ENCODE measurements at places on chromosomes 3 and 15.

- peak; percentile 94 for DNase-seq
These were observed at the start of gene DNAJB11 for GRCh38 chr3:186570096-186570940. Gene DNAJB11, plus strand, starts transcription at chr3:186570720. Its CDS starts 178 bp downstream, at chr3:186570898.

GRCh38 chr3:117665296-117665695 is 955.7 kb downstream of the TUSC7 start:
- DNase-seq, result no peak

GRCh38 chr15:78641102-78641748 is at the start of gene CHRNB4:
Gene CHRNB4, minus strand, starts transcription at chr15:78641210. Its CDS starts 77 bp downstream, at chr15:78641133.
- no peak for DNase-seq

- no peak for DNase-seq
These were observed 556 bp downstream of the USP19 start for GRCh38 chr3:49120096-49120437.

DNA sequence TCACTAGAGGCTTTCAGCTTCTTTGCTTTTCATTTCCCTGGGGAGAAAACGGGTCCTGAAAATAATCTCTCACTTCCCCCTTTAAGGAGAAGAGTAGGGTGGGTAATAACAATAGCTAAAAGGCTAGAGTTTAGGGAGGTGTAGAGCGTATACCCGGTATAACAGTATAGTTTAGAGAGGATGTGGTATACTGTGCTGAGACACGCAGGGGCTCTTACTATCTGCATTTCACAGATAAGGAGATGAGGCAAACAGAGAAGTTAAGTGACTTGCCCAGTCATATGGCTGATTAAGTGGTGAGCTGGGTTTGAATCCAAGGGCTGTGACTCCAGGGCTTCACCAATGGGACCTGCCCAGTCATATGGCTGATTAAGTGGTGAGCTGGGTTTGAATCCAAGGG is 15.0 kb upstream of the KCNMB3 start:
- DNase-seq, result no peak

DNA sequence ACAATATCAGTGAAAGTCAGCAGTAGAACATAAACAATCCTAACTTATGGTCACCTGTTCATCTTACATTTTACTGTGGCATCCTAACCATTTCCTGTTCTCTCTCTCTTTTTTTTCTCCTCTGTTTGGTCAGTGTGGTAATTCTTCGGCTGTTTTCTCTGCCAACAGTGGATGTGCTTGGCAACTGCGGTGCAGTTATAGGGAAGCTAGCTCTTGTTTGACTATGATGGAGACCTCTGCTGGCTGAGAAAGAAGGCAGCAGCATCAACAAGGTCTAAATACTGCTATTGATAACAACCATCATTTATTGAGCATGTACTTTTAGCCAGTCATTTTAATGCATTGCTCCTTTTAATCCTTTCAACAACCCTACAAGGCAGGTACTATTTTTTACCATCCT is 723 bp upstream of the DRD3 start:
- no peak for DNase-seq

DNA sequence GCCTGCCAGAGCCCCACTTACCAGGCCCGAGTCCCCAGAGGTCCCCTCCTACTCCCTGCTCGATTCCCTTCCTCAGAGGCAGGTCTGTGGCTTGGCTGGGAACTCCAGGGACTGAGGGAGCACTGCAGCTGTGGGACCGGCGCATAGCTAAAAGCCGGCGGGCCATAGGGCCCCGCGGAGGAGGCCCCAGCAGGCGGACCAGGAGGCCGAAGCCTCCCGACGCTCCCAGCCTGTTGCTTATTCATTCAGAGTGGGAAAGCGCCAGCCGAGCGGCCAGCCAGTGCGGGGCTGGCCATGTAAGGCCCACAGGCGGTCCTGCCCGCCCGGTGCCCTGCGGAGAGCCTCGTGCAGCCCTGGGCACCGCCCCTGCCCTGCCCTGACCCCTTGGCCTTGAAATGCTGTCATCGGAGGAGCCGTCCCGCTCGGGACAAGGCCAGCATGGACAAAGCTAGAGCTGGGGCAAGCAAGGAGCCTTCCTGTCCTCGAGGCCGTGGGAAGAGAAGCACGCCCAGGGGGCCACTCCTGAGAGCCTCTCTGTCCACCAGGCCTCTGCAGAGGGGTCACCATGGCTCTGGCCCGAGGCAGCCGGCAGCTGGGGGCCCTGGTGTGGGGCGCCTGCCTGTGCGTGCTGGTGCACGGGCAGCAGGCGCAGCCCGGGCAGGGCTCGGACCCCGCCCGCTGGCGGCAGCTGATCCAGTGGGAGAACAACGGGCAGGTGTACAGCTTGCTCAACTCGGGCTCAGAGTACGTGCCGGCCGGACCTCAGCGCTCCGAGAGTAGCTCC is at the start of gene LOXL1:
Gene LOXL1, plus strand, starts transcription at position 244 of the 784 bp plus-strand sequence. Its CDS starts 322 bp downstream, at position 566.
- no peak for DNase-seq

- no peak for DNase-seq
These were observed 14.3 kb upstream of the SHQ1 start for GRCh38 chr3:72862314-72863090.

DNA sequence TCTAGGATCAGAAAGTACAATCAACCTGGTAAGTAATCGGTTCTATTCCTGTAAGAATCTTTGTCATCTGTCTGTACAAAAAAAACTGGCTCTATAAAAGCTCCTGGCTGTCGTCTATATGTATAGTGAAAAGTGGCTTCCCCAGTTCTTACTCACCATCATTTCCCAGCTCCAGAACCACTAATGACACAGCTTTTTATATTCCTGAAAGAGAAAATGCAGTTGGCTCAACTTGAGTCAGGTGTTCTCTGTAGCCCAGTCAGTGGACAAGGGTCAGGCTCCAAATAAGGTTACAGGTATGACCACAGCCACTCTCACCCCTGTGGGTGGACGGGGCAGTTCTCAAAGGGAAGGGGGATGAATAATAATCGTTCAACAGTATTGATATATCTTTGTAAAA is 85.1 kb downstream of the AP4E1 start:
- DNase-seq, result no peak

- DNase-seq, result no peak
These were observed 106.1 kb upstream of the RGMA start for GRCh38 chr15:93195109-93195508.

GRCh38 chr15:73171711-73172110 is 119.4 kb downstream of the NEO1 start:
- DNase-seq, result no peak

GRCh38 chr15:32671339-32672325 is 30.1 kb downstream of the SCG5 start:
- no peak for DNase-seq

DNA sequence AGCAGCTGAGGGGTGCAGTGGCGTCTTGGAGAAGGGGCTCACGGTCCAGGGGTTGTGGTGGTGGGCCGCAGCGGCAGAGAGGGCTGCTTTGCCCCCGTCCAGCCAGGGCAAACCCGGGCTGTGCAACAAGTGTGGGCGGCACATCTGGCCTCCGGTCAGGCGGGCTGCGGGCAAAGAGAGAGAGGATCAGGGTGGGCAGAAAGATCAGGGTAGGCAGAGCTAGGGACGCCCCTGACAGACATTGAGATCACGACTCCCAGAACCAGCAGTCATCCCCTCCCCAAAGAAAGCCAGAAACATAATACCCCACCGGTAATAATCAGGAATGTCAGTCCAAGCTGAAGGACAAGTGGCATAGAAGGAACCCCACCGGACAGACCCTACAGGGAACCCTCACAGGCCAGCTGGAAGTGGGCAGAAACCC is 6.8 kb downstream of the GATA2 start:
- no peak for DNase-seq

DNA sequence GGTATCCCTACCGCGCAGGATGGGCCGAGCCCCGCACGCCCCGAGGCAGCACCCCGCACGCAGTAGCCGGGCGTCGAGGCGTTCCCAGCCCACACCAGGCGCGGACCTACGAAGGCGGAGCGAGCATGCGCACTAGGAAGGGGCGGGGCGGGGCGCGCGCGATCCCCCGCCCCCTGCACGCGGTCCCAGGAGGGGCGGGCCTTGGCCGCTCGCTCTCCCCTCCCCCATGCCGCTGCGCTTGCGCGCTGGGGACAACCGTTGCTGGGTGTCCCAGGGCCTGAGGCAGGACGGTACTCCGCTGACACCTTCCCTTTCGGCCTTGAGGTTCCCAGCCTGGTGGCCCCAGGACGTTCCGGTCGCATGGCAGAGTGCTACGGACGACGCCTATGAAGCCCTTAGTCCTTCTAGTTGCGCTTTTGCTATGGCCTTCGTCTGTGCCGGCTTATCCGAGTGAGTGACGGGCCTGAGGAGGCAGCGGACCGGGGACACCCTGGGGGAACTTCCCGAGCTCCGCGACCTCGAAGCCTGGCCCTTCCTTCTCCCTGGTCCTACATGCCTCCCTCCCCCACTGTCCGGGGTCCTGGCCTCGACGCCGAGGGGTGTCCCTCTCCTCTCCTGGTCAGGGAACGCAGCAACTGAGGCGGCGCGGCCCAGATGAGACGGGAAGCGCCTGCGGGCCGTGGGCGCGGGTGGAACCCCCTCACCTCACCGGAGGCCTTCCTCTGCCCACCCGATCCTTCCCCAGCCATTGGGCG is at the start of gene SPESP1:
Gene SPESP1, plus strand, starts transcription at position 258 of the 755 bp plus-strand sequence. Its CDS starts 129 bp downstream, at position 387.
- DNase-seq, result no peak

- no peak for DNase-seq
These were observed 12.3 kb upstream of the MUC4 start for GRCh38 chr3:195823999-195824398.

GRCh38 chr15:98813951-98814350 is 165.6 kb downstream of the IGF1R start:
- no peak for DNase-seq

DNA sequence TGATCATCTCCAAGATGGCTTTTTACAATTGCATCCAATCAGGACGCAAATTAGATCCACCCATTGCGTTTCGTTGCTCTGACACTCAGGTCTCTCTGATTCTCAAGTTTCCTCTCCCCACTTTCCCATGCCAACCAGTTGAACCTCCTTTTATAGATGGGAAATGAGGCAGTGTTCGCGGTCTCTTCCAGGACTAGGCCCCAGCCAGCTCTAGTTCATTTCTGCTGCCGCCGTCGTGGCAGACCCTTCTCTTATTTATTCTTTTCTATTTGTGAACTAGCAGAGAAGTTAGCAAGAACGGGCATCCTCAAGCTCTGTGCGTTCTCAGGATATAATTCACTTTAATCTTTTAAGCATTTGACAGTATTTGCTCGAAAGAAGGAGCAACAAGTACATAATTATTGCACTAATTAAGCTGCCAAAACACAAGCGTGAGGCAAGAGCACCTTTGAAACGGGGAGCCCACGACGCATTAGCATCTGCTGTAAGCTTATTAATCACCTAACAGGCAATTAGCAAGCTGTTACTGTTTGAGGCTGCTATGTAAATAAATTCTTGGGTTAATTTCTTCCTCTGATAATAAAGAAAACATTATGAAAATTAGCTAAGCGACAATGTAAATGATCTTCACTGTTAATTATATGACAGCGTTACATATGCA is 246.4 kb upstream of the TLE3 start:
- no peak for DNase-seq

- DNase-seq, result no peak
These were observed 213.0 kb upstream of the FEZF2 start for GRCh38 chr3:62586356-62586755.

- DNase-seq, result no peak
These were observed at the start of gene CPN2 for GRCh38 chr3:194351080-194351672. Gene CPN2, minus strand, starts transcription at chr3:194351328. Its CDS starts 8,626 bp downstream, at chr3:194342702.

DNA sequence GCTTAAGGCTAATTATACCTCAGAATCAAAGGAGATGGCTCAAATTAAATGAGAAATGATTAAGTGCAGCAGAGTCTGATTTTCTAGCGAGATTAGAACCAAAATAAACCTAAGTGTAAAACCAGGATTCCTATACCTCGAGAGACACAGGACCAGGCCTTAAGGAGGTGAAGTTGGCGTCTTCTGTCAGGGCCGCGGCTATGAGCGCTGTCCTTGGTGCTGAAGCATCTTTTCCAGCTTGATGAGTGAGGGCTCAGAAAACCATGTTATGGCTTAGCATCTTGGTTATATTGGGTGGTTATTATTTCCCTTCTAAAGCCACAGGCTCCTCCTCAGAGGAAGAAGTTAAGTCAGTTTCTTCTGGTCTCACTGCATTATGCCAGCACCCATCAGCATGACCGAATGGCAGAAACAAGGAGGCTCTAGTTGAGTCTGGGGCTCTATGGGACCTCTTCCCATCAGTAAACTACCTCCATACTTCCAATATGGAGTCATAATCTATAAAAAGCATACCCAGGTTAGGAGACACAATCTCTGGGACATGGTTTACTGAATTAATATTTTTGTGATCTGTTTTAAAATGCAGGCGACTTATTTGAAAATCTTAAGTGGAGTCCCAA is 120.1 kb upstream of the NMNAT3 start:
- no peak for DNase-seq

DNA sequence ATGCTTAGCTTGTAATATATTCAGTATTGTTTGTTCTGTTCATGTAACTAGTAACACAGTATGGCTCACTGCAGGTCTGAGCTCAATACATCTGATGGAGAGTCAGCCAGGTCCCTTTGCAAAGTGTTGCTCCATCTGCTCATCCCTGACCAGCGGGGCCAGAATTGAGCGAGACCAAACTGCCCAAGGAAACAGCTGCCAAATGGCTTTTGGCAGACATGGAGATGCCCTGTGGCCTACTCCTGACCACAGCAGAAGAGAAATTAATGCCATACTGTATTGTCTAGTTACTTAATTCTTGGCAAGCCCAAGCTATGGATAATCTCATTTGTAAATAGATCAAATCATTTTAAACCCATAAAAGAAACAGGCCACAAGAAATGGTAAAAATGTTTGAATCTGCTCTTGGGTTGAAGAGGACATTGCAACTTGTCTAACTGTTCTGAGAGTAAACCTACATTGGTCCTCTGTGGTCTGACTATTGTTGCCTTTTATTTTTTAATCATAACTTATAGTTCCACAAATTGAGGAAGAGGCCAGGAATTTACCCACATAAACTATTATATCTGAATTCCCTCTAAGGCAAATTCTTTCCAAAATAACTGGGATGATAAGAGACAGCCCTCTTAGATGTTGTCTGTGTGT is 209.5 kb downstream of the EBLN2 start:
- no peak for DNase-seq

- DNase-seq, result no peak
These were observed 63.3 kb downstream of the BOC start for GRCh38 chr3:113274425-113275257.

DNA sequence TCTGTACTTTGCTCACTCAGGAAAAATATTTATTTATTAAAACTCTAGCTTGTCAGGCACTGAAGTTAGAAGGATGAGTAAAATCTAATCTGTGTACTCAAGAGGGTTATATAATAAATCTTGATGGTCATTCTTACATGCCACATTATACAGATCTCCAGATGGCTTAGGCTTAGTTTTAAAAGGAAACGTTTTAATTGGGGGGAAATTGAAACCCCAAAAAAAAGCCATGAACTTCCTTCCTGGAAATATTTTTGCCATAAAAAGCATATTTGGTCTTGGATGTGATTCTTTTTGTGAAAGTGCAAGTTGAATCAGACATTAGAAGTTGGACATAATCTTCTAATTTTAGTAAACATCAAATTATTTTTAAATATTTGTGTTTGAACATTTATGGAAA is 6.0 kb downstream of the SENP8 start:
- no peak for DNase-seq

GRCh38 chr15:42313463-42313862 is 40.2 kb upstream of the TMEM87A start:
- no peak for DNase-seq

- DNase-seq, result no peak
These were observed 74.9 kb downstream of the SMAD3 start for GRCh38 chr15:67140078-67140833.

- no peak for DNase-seq
These were observed 938.3 kb upstream of the ALCAM start for GRCh38 chr3:104428337-104428925.

- DNase-seq, result no peak
These were observed 50.0 kb downstream of the RASGRP1 start for GRCh38 chr15:38514601-38515000.

All from esophagus squamous epithelium (tissue), 5 donors.